Kidney (tissue), 22 donors: ENCODE measurements at places on chromosomes 5 and 9.

- DNase-seq, result no peak
These were observed 10.9 kb upstream of the FCN2 start for GRCh38 chr9:134869554-134870300.

DNA sequence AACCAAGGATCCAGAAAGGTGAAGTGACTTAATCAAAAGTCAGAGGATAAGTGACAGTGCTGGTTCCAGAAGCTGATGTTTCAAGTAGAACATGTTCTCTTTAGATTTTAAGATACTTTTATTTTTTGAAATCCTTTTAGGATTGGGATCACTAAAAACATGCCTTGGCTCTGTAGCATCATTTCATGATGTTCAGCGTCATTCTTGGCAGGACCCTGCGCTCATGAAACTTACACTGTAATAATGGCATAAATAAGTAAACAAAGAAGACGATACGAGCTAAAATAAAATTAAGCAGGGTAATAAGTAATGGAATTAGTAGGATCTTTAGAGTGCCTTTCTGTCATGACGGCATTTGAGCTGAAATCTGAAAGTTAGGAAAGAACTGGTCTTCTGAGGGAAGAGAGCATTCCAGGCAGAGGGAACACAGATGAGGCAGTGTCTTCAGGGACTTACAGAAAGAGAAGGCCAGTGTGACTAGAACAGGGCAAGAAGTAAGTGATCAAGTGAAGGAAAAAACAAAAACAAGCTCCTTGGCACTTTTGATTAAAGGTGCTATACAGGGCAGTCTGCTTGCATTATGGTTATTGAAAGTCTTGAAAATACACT lies 19.9 kb downstream of the CTNNA1 start:
- DNase-seq, result no peak

DNA sequence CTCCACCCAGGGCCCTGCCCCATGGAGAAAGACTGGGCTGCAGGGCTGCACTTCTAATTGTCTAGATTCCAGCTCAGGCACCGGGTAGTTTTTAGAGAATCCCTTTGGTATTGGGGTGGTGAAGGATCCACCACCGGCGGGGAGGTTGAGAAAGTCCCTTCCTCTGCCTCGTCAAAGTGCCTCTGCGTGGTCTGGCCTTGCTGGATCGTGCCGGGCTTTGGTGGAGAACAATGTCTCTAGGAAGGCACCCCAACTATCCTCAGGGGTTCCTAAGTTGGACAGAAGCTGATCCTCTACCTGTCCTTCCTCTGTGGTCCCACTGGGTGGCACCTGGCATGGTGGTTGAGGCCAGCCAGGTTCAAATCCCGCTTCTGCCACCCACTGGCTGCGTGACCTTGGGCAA lies 7.3 kb upstream of the AMBP start:
- DNase-seq, result no peak

DNA sequence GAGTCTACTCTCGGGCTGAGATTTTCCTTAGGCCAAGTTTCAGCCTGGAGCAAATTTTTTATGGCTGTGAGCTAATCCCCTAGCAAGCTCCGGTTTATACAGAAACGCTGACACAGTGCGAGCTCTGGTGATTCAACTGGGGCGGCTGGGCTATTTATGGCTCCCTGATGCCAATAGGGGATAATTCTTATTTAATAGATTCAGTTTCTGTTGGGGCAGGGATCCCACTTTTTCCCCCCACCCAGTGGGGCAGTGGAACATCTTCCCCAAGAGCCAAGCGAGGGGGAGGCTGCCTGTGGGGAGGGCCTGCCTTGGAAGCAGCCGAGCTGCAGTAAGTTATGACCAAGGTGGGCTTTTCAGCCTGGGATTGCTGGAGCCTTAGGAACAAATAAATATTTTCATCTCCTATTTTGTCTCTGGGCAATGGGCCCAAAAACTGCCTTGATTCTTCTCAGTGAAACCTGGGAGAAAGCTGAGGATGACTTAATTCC lies 129.1 kb downstream of the MACROH2A1 start:
- no peak for DNase-seq

- DNase-seq, result no peak
These were observed 2011.0 kb upstream of the NUDT12 start for GRCh38 chr5:105573575-105573974.

GRCh38 chr5:93578813-93579691 lies 2.0 kb downstream of the NR2F1-AS1 start:
- peak; percentile 91 for DNase-seq

GRCh38 chr5:170576602-170577535 lies 73.0 kb downstream of the KCNIP1 start:
- DNase-seq, result no peak

DNA sequence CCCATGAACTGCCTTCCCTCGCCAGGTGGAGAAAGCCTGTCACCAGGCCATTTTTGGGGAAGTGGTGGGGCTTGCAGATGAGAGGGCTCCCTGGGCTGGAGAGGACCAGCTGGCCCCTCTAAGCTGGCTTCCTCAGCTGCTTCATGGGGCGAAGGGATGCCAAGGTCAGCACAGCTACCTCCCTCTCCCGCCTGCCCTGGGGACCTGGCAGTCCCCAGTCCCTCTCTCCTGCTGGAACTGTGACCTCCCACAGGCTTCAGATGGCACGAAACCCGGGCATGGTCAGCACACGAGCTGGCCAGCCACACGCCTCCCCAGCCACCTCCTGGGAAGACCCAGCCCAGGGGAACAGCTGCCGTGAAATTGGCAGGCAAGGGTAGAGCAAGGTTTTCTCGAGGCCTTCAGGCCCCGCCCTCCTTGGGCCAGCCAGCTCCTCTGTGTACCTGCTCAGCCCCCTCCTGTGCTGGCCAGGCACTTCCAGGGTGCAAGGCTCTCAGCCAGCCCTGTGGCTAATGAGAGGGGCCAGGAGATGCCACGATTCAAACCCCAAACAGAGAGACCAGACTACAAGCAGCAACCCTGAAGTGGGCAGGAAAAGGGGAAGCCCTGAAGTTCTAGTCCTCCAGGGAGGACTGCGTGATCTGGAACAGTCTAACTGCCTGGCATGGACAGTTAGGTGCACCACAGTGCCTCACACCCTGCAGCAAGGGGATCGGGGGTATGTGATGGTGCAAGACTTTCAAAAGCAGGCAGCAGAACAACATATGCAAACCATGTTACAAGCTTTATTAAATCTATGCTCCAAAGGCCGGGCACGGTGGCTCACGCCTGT lies 12.9 kb downstream of the PLPP7 start:
- no peak for DNase-seq

DNA sequence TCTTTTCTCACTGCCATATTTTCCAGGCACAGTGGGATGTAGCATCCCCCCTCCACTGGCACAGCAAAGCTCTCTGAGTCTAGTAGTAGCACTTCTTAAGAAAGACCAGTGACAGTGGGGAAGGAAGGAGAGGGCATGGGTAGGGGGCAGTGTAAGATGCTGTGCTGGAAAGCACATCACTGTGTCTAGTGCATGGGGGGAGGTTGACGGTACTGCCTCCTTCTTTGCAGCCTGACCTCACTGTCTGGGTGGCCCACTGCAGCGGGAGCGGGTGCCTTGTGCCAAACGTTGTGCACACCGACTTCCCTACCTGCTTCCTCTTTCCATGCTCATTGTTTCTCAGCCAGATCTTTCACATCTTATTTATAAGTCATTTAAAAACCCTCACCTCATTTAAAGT lies 91.8 kb downstream of the PDE8B start:
- no peak for DNase-seq

DNA sequence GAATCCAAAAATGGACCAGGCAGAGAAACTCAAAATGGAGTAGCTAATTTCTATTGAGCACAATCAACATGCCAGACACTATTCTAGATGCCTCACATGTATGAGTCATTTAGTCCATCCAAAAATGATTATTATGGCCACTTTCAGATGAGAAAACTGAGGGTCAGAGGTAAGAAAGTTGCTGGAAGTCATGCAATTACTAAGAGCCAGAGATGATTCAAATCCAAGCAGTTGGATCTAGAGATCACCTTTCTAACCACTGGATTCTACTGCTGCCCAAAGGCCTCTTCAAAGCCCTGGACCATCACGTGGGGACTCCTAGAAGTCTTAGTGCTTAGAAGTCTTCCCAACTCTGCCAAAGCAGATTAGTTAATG lies 51.8 kb upstream of the HMHB1 start:
- no peak for DNase-seq

DNA sequence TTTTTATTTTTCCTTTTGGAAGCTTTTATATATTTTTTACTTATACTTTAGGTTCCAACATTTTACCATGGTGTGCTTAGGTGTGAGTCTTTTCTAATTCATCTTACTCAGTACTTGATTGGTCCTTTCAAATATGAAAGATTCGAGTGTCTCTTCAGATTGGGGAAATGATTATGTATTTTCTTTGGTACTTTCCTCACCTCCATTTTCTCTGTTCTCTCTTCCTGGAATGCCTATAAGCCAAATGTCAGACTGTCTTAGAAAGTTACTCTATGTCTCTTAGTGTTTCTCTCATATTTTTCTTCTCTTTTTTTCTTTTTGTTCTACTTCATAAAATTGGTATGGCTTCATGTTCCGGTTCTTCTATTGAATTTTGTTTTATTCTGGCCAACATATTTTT lies 119.6 kb upstream of the SV2C start:
- no peak for DNase-seq
